MCF 10A (cell line): ENCODE measurements at places on chromosomes 1 and 21. TPM values are rescaled to one million over a fixed set of nuclear protein-coding genes. Genes with fewer than 3 reads are reported as not detected.

GRCh38 chr1:233972563-233972950 is 68.1 kb downstream of the SLC35F3 start:
- no peak overlapping the region for H3K4me3 ChIP-seq
- no peaks in the 10 kb centered on the region for H3K27me3 ChIP-seq
- peaks cover 6% of the 10 kb centered on the region for H3K36me3 ChIP-seq
- DNase-seq: no peak

GRCh38 chr1:38332649-38333310 is 286.2 kb upstream of the POU3F1 start:
- H3K36me3 ChIP-seq: no peaks in the 10 kb centered on the region
- H3K4me1 ChIP-seq: no peaks in the 10 kb centered on the region
- no peak for DNase-seq

GRCh38 chr1:71228742-71229365 is 148.0 kb upstream of the ZRANB2 start:
- H3K27me3 ChIP-seq: no peaks in the 10 kb centered on the region
- peaks cover 7% of the 10 kb centered on the region for H3K4me1 ChIP-seq
- no peak for DNase-seq
- H3K27ac ChIP-seq: no peak overlapping the region

DNA sequence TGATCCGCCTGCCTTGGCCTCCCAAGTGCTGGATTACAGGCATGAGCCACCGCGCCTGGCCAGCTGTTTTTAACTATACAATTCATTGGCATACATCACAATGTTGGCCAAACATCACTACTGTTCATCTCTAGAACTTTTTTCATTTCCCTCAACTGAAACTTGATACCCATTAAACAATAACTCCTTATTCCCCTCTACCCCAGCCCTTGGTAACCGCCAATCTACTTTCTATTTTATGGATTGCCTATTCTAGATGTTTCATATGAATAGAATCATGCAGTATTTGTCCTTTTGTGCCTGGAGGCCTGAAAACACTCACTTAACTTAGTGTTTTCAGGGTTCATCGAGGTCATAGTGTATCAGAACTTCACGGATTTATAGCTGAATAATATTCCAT is 16.2 kb downstream of the BTF3L4 start:
- no peak overlapping the region for H3K4me3 ChIP-seq
- H3K27me3 ChIP-seq: no peaks in the 10 kb centered on the region
- H3K4me1 ChIP-seq: no peaks in the 10 kb centered on the region
- H3K36me3 ChIP-seq: peaks cover 84% of the 10 kb centered on the region

- no peaks in the 10 kb centered on the region for H3K27me3 ChIP-seq
- no peak for DNase-seq
- no peak overlapping the region for H3K27ac ChIP-seq
- H3K36me3 ChIP-seq: no peaks in the 10 kb centered on the region
- H3K4me3 ChIP-seq: no peak overlapping the region
Observed at GRCh38 chr1:231724041-231724440, 97.5 kb downstream of the DISC1 start.

- H3K27me3 ChIP-seq: peaks cover 100% of the 10 kb centered on the region
- no peak overlapping the region for H3K27ac ChIP-seq
- DNase-seq: peak; percentile 22
- H3K4me3 ChIP-seq: no peak overlapping the region
- no peaks in the 10 kb centered on the region for H3K36me3 ChIP-seq
Observed at GRCh38 chr1:213931836-213932235, 55.9 kb upstream of the PROX1 start.

DNA sequence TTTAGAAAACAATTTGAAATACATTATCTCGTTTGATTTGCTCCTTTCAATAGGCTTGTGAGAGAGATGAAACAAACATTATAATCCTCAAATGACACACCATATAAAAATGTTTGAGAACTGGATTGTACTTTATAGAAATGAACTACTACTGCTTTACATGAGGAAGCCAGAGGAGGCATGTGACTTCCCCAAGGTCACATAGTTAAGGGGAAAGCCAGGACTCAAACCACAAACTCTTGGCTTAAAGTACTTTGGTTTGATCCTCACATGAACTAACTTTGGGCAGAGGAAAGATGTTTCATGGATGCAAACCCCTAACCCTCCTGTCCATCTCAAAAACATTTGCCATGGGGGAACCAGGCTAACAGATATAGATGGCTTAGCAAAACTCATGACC is 4.7 kb downstream of the ARHGEF11 start:
- peaks cover 60% of the 10 kb centered on the region for H3K4me1 ChIP-seq
- H3K27me3 ChIP-seq: no peaks in the 10 kb centered on the region
- no peak overlapping the region for H3K4me3 ChIP-seq
- H3K27ac ChIP-seq: no peak overlapping the region
- H3K36me3 ChIP-seq: peaks cover 5% of the 10 kb centered on the region

GRCh38 chr21:41095983-41096382 is 72.0 kb upstream of the BACE2 start:
- H3K4me1 ChIP-seq: no peaks in the 10 kb centered on the region
- H3K36me3 ChIP-seq: no peaks in the 10 kb centered on the region
- no peak overlapping the region for H3K4me3 ChIP-seq
- no peak for DNase-seq

DNA sequence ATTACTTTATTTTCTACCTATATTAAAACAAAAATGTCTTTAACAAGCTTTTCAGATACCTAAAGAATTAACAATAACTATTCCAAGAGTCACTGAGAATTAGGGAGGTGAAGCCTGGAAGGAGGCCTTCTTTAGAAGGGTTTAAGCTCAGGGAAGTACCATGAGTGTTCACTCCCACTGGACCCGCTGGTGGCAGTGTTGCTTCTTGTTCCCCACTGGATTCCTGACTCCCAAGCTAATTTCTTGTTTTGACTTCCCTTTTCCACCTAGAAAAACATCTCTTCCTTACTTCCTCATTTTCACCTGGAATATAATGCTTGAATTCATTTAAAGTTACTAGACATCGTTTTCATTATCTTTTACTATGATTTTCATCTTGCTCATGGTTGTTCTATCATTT is 264.2 kb downstream of the HMCN1 start:
- no peak overlapping the region for H3K27ac ChIP-seq
- no peak overlapping the region for H3K4me3 ChIP-seq
- H3K4me1 ChIP-seq: peaks cover 10% of the 10 kb centered on the region
- DNase-seq: peak; percentile 21
- no peaks in the 10 kb centered on the region for H3K27me3 ChIP-seq

- no peaks in the 10 kb centered on the region for H3K4me1 ChIP-seq
- H3K27ac ChIP-seq: no peak overlapping the region
- no peak overlapping the region for H3K4me3 ChIP-seq
- no peaks in the 10 kb centered on the region for H3K36me3 ChIP-seq
- H3K27me3 ChIP-seq: no peaks in the 10 kb centered on the region
- DNase-seq: no peak
Observed at GRCh38 chr1:99538618-99538956, 107.3 kb upstream of the PALMD start.

GRCh38 chr1:241129207-241129960 is 227.6 kb downstream of the RGS7 start:
- H3K27me3 ChIP-seq: no peaks in the 10 kb centered on the region
- no peaks in the 10 kb centered on the region for H3K4me1 ChIP-seq
- no peak overlapping the region for H3K4me3 ChIP-seq
- H3K27ac ChIP-seq: no peak overlapping the region

DNA sequence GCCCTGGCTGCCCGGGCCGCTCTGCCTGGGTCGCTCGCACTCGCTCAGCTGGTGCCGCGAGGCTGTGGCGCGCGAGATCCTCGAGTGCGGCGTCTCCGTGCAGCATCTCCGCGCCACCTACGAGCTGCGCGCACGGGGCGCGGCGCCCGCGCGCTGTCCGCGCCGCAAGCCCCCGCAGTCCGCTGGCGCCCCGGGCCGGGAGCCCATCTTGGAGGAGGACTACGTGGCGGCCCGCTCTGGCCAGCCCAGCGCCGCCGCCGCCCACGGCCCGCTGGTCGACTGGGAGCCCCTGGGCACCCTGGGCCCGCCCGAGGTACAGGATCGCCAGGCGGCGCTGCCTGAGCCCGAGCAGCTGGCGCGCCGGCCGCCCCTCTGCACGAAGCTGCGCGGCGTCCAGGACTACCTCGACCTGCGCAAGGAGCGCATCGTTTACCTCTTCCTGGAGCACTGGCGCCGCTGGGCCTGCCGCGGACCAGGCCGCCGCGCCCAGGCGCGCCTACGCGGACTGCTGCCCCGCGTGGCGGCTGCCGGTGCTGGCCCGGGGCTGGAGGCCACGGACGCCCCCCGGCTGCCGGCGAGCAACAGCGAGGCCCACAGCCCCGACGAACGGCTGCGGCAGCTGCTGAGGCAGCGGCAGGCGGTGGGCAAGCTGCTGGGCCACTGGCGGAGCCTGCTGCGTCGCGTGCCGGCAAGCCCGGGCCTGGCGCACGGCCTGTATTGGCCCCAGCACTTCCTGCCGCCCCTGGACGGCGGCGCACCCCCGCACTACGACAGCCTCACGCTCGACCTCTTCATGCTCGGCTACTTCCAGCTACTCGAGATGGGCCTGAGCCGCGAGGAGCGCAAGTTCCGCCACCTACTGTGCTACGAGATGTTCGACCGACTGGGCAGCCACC is 10.9 kb downstream of the TNFRSF25 start:
- peaks cover 6% of the 10 kb centered on the region for H3K36me3 ChIP-seq
- H3K4me3 ChIP-seq: no peak overlapping the region
- H3K4me1 ChIP-seq: no peaks in the 10 kb centered on the region
- H3K27me3 ChIP-seq: peaks cover 26% of the 10 kb centered on the region

GRCh38 chr1:218490406-218490922 is 145.3 kb downstream of the TGFB2 start:
- H3K4me1 ChIP-seq: peaks cover 18% of the 10 kb centered on the region
- no peaks in the 10 kb centered on the region for H3K27me3 ChIP-seq
- H3K27ac ChIP-seq: no peak overlapping the region

- no peaks in the 10 kb centered on the region for H3K4me1 ChIP-seq
- no peak overlapping the region for H3K4me3 ChIP-seq
- no peaks in the 10 kb centered on the region for H3K36me3 ChIP-seq
- H3K27me3 ChIP-seq: no peaks in the 10 kb centered on the region
- no peak for DNase-seq
Observed at GRCh38 chr1:183847641-183848040, 42.7 kb downstream of the RGL1 start.

GRCh38 chr1:12600880-12601633 is 17.0 kb downstream of the DHRS3 start:
- DNase-seq: peak; percentile 67
- H3K27ac ChIP-seq: no peak overlapping the region
- H3K4me1 ChIP-seq: peaks cover 10% of the 10 kb centered on the region
- peaks cover 10% of the 10 kb centered on the region for H3K27me3 ChIP-seq
- no peak overlapping the region for H3K4me3 ChIP-seq
- H3K36me3 ChIP-seq: no peaks in the 10 kb centered on the region

DNA sequence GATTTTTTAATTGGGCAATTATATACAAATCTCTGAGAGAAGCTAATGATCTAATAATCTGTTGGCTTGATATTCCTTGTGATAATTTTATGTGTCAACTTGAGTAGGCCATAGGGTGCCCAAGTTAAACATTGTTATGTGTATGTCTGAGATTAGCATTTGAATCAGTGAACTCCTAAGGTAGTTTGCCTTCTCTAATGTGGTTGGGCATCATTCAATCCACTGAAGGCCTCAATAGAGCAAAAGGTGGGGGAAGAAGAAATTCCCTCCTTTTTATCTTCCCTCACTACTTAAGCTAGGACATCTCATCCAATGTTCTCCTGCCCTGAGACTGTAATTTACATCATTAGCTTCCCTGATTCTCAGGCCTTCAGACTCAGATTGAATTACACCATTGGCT is 394.5 kb downstream of the LMO4 start:
- H3K4me1 ChIP-seq: no peaks in the 10 kb centered on the region
- no peak overlapping the region for H3K4me3 ChIP-seq
- H3K27me3 ChIP-seq: no peaks in the 10 kb centered on the region

DNA sequence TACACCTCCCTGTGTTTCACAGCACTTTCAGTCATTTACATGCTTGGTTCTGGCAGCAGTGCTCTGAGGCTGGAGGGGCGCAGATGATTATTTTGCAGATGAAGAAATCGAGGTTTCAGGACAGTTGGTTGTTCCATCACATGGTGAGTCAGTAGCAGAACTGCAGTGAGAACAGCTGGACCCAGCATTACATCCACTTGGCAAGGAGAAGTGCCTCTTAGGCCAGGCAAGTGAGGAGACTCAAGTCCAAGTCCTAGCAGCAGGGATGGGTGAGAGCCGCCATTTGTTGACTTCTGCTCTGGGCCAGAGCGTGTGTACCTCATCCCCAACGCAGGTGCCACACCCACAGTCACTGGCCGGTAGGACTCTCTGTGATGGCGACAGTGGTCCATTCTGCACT is 26.8 kb upstream of the EPHA8 start:
- H3K27ac ChIP-seq: no peak overlapping the region
- no peaks in the 10 kb centered on the region for H3K27me3 ChIP-seq
- DNase-seq: no peak
- H3K36me3 ChIP-seq: no peaks in the 10 kb centered on the region
- peaks cover 9% of the 10 kb centered on the region for H3K4me1 ChIP-seq

- no peak overlapping the region for H3K4me3 ChIP-seq
- no peaks in the 10 kb centered on the region for H3K36me3 ChIP-seq
- no peak for DNase-seq
- no peak overlapping the region for H3K27ac ChIP-seq
- no peaks in the 10 kb centered on the region for H3K27me3 ChIP-seq
Observed at GRCh38 chr1:50084389-50084788, 24.3 kb upstream of the ELAVL4 start.

GRCh38 chr21:19236209-19236608 is 832.6 kb upstream of the TMPRSS15 start:
- H3K4me1 ChIP-seq: peaks cover 6% of the 10 kb centered on the region
- H3K27me3 ChIP-seq: no peaks in the 10 kb centered on the region
- no peak for DNase-seq
- H3K4me3 ChIP-seq: no peak overlapping the region
- peaks cover 6% of the 10 kb centered on the region for H3K36me3 ChIP-seq

- no peaks in the 10 kb centered on the region for H3K4me1 ChIP-seq
- no peaks in the 10 kb centered on the region for H3K27me3 ChIP-seq
- H3K36me3 ChIP-seq: no peaks in the 10 kb centered on the region
- H3K4me3 ChIP-seq: no peak overlapping the region
- no peak overlapping the region for H3K27ac ChIP-seq
Observed at GRCh38 chr1:31815307-31815645, 546 bp downstream of the SPOCD1 start.

DNA sequence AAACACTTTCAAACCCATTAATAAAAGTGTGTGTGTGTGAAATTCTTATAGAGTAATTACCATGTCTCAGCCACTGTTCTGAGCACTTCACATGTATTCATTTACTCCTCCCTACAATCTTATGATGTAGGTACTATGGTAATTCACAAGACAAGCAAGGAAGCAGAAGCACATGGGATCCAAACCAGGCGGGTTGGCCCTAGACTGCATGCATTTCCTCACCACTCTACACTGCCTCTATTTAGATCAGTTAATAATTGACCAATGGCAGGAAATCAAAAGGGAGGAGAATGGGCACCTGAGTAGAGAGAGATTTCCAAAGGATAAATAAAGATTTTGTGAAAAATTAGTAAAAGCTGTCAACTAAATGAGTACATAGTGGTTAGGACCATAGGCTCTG is 15.7 kb downstream of the MAP3K21 start:
- H3K4me3 ChIP-seq: no peak overlapping the region
- no peak for DNase-seq
- no peaks in the 10 kb centered on the region for H3K27me3 ChIP-seq
- H3K27ac ChIP-seq: no peak overlapping the region

The SYT6 gene
- total RNA-seq: not detected in 2 replicates

The GBP3 gene
- 19.4 and 20.1 TPM in 2 replicates for total RNA-seq

The KRTAP20-1 gene
- not detected in 2 replicates for total RNA-seq

The SMPDL3B gene
- total RNA-seq: 2.6 and 4.0 TPM in 2 replicates

The CNKSR1 gene
- 31.0 and 35.5 TPM in 2 replicates for total RNA-seq

The IVL gene
- 0.33 and 0.56 TPM in 2 replicates for total RNA-seq

The VAV3 gene
- 2.0 and 3.0 TPM in 2 replicates for total RNA-seq

The GFI1 gene
- total RNA-seq: 0.27 TPM in 1 of 2 replicates, not detected in the other

The RGS13 gene
- not detected in 2 replicates for total RNA-seq

The CRP gene
- total RNA-seq: 0.26 and 0.54 TPM in 2 replicates

The CA6 gene
- total RNA-seq: not detected in 2 replicates
